Suprapubic skin (tissue), 4 donors: ENCODE measurements at places on chromosomes 4 and X. TPM values are rescaled to one million over a fixed set of nuclear protein-coding genes. Genes with fewer than 3 reads are reported as not detected.

The USP17L22 gene
- total RNA-seq: not detected

The RGN gene
- total RNA-seq: 0.29 TPM

The GPR82 gene
- total RNA-seq: not detected

The ADH1B gene
- 72.9 TPM for total RNA-seq

The ACE2 gene
- total RNA-seq: 0.49 TPM

The PABPC5 gene
- total RNA-seq: 0.38 TPM

The SUPT20HL1 gene
- total RNA-seq: not detected

The USP51 gene
- 0.11 TPM for total RNA-seq

The NLGN3 gene
- total RNA-seq: 0.64 TPM
